NCI-H2029 treated with DMSO at 0.1 percent for 48 hours (cell line): ENCODE measurements at places on chromosomes 2 and 18.
A peak's percentile ranks its signal among the peaks of the same experiment; 100 is the strongest.

DNA sequence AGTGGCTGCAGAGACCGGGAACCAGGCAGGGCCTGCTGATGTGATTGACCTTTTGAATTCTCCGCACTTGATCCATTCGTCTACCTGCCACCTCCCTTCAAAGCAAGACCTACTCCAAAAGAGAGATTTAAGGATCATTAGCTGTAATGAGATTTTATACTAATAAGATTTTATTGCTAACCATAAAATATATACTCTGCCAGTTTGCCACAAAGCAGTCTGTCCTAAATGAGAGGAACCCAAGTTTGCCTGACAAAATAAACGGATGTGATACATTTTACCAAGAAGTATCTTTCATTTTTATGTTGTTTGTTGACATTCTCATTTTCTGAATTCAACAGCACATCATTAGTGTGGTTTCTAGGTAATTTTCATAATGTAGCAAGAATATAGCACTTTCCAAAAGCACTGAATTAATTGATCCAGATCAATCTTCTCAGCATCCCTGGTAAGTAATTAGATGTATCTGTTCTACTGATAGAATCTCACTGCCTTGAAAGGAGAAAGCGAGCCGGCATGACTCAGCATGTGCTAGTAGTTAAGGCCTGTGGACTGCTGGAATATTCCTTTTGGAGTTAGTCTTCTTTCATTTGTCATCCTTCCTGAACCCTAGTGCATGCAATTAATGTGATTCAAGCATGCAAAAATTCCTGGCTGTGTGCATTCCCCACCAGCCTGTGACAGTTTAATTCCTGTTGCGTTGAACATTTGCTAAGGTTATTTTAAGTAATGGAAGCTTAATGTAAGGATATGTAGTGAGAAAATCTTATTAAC is 128.5 kb downstream of the ARL6IP6 start:
- DNase-seq = no peak

GRCh38 chr2:43572244-43572643 is 23.6 kb downstream of the THADA start:
- no peak for DNase-seq

DNA sequence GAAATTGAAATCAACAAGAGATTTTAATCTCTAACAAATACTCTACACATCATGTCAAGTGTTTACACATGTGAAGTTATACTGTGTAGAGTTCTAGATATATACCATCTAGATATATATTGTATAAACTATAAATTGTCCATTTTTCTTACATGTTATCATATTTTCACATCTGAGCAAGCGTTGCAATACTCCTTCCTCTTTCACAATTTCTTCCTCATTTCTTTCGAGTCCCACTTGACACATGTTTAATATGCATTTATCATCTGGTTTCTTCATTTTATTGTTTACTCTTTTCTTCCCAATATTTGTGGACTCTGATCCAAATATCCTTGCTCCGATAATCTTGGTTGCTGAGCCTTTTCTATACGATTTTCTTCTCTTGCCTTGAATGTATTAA is 50.2 kb downstream of the UNC80 start:
- DNase-seq = no peak

DNA sequence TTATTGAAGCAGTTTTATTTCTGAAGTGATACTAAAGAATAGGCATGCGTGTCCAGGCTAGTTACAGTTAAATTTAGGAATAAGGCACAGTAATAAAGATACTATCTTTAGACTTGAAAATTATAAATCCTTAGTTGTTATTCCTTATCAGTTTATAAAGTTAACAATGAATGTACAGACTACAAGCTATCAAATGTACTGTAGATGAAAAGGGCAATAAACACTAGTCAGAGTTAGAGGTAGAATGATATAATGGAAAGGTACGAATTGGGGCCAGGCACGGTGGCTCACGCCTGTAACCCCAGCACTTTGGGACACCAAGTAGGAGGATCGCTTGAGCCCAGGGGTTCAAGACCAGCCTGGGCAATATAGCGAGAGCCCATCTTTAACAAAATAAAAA is 3.9 kb downstream of the RBKS start:
- DNase-seq = no peak

GRCh38 chr18:4077204-4077603 is 377.9 kb downstream of the DLGAP1 start:
- DNase-seq = no peak

GRCh38 chr2:239224955-239225354 is 175.9 kb downstream of the HDAC4 start:
- DNase-seq = no peak

GRCh38 chr2:10303694-10304378 is 1.1 kb downstream of the HPCAL1 start:
- no peak for DNase-seq

GRCh38 chr2:136393514-136393913 is 275.6 kb upstream of the CXCR4 start:
- no peak for DNase-seq

- DNase-seq = no peak
Measured at GRCh38 chr2:142075826-142076225, 55.0 kb downstream of the LRP1B start.

GRCh38 chr2:134253804-134254203 is at the start of gene MGAT5:
Gene MGAT5 (plus strand): TSS chr2:134254072. CDS start chr2:134254404, 332 bp downstream.
- DNase-seq = peak; percentile 94

- no peak for DNase-seq
Measured at GRCh38 chr2:29520001-29520400, 401.4 kb downstream of the ALK start.

DNA sequence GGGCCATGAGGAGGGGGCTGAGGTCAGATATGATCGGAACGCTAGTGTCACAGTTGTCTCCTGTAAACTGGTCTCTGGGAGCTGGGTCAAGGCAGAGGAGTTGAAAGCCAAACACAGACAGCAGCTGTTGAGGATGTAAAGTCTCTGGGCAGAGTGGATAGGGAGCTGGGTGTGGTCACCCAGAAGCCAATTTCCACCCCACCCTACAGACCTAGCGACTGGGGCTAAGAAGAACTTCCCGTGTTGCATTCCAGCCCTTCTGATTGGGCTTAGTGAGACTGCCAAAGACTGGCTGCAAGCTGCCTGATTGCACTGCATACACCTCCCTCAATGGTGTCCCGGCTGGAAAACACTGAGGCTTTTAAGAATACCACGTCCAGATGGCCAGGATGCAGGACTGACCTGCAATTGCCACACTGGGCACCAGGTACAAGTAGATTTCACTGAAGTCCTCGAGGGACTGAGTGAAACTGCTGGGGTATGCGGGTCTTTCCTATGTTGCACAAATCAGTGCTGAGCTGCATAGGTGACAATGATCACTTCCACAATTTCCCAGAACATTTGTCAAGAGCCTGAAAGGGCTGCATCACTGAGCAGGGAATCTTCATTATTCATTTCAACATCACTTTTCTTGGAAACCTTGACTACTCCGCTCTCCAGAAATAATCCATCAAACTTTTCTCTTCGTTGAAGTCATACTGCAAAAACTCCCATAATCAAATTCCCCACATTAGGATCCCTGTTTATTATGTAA is 43.1 kb upstream of the EML4 start:
- no peak for DNase-seq

DNA sequence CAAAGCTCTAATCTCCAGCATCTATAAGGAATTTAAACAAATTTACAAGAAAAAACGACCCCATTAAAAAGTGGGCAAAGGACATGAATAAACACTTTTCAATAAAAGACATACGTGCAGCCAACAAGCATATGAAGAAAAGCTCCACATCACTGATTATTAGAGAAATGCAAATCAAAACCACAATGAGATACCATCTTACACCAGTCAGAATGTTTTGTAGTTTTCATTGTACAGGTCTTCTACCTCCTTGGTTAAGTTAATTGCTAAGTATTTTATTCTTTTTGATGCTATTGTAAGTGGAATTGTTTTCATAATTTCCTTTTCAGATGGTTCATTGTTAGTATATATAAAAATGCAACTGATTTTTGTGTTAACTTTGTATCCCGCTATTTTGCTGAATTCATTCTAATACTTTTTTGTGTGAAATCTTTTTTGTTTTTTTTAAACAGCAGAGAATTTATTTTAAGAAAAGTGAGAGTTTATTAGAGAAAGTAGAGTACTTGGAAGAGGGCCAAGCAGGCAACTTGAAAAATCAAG is 40.7 kb downstream of the SLC39A10 start:
- no peak for DNase-seq

DNA sequence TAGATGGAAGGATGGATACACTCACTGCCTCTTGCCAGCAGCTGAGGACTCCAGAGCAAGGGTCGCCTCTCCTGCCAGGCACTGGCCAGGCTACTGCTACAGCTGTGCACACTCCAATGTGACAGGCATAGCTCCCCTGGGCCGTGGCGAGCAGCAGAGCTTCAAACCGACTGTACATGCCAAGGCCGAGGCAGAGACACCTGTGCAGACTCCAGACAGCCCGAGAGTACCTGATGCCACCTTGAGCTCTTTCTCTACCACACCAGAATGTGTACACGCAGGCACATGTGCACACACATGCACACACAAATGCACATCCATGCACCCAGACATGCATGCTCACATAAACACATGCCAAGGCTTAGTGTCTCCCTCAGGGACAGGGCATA is 508.3 kb upstream of the MYT1L start:
- no peak for DNase-seq

GRCh38 chr18:38654946-38655345 is 1089.3 kb upstream of the CELF4 start:
- DNase-seq = no peak

GRCh38 chr2:157307021-157307420 is 18.6 kb downstream of the ERMN start:
- DNase-seq = no peak

DNA sequence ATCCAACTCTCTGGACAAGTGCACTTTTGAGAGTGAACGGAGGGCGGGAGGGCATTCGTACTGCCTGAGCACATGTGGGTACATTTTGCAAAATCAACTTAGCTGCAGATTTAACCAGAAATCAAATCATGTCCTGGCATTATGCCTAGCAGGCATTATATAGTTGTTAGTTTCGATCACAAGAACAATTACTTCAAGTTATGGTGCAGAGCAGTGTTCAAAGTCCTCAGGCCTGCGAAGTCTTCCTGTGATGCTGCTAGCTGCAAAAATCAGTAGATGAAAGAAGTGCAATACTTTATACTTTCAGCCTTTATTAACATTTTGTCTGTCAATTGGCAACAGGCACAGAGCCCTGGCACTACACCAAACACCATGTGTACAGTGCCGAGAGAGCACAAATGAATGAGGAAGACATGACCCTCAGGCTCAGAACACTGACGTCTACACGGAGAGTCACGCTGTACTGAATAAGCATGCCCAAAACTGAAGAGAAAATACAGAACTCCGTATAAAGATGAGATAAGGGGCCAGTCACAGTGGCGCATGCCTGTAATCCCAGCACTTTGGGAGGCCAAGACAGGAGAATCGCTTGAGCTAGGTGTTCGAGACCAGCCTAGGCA is 92.1 kb upstream of the CREB1 start:
- DNase-seq = no peak

DNA sequence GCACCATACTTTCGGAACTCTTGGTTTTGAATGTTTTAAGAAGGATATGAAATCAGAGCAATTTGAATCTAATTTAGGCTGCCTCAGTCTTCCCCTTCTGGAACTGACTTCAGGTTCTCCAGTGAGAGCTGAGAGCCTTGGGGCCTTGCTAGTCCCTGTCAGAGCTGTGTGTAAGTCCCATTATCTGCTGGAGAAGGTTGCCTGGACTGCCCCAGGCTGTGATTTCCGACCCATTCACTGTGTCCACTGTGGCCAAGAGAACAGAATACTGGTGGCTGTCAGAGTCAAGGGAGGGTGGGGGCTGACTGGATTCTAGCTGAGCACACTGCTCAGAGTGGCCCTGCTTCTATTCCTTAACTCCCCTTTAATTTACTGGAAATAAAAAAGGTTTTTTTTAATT is 278.0 kb downstream of the KCNS3 start:
- no peak for DNase-seq

DNA sequence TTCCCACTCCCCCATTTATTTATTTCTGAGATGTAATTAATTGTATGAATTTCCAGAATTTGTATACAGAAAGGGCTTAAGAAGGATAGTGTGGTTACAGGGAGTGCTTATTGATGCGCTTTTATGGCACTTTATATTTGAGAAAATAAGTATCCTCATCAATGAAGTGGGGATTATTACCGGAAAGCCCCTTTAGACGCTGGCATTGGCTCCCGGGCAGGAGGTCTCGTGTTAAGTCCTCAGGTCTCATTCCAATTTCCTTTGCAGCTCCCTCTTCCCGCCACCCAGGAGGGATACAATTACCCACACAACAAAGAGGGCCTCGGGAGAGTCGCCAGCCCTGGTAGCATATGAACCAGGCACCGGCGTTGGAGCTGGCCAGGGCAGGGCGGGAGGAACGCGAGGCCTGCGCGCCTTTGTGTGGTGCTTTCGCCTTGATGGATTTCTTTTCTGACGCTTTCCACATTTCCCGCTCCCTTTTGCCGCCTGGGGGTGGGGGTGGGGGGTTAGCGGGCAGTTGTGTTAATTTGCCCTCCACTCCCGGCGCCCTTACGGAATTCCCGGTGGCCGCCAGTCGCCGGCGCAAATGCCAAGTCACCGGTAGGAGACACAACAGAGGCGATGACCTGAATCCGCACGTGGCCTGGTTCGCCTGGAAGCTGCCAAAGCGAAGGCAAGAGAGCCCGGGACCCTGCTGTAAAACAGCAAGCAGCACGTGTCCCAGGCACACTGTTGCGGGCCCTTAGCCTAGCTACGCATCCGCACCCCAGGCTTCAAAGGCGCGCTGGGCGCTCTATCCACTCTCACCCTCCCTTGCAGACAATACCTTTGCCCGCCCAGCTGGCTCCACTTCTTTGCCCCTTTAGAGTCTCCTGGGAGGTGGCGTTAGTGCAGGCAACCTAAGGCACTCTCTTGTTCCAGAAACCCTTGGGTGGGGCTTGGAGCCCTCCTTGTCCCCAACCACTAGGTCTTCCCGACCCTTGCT is 3.3 kb downstream of the GAD1 start:
- no peak for DNase-seq

DNA sequence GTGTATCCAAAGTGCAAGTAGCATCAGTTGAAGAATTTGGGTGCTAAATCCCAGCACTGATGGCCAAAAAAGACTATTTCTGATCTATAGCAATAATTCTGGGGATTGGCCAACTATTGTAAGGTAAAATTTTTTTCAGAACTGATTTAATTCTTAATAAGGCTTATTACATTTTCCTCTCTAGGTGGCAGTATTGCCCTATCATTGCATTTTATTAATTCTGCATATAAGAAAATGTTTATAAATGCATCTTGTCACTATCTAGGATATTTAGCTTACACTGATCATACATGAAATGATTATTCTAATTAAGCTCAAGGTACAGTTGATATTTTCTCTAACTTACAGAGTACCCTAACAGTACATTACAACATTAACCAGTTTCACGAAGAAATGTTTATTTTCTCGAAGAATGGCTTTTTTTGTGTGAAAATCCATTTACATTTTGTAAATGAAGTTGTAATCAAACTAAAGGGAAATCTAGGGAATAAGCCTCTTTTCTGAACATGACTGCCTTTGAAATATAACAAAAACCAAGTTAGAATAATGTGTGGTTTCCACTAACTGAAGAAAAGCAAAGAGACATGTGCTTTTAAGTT is 11.0 kb downstream of the TTN start:
- peak; percentile 11 for DNase-seq

- DNase-seq = no peak
Measured at GRCh38 chr2:127044165-127044718, 62.7 kb downstream of the BIN1 start.
